ENCODE measurements at places on chromosomes 4 and X.

GRCh38 chrX:136015016-136015415, 29.8 kb downstream of the SLC9A6 start:
- DNase-seq: no peak

GRCh38 chr4:68691186-68691585, 20.7 kb upstream of the UGT2B15 start:
- no peak for DNase-seq

DNA sequence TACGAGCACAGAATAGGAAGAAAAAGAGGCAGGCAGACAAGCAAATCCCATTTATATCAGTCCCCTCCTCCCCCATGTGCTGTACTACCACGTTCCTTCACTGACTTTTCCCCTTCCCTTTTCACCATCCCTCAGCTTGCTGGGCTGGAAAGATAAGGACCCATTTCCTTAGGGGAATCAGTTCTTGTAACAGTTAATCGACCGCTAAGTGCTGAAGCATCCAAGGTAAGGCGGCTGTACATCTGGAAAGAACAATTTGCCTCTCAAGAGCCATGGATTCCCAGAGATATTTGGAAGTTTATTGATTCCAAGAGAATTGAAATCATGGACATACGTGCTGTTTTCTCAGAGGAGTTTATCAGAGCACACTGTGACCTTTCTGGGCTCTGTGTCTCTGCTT, 1688.0 kb downstream of the STIM2 start:
- DNase-seq: no peak

DNA sequence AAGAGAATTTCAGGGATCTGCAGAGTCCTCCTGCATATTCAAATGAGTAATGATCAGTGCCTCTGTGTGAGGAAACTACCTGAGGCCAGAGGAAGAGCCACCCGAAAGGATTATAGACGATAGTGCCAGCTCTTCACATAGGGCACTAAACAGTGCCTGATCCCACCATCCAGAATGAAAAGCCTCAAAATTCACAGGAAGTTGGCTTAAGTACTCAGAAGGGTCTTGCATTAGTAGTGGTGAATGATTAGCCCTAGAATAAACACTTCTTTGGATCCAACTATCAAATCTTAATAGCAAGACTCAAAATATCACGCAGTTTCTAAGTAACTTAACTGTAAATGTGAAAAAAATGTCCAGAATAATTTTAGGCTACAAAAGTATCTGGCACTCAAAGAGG, 324.4 kb downstream of the ZNF674 start:
- no peak for DNase-seq

Data from ecto neural progenitor cell (in vitro differentiated cells).